Suppressor macrophage treated with lipopolysaccharide for 4 hours (primary cell): ENCODE measurements at places on chromosomes 2 and 18.

DNA sequence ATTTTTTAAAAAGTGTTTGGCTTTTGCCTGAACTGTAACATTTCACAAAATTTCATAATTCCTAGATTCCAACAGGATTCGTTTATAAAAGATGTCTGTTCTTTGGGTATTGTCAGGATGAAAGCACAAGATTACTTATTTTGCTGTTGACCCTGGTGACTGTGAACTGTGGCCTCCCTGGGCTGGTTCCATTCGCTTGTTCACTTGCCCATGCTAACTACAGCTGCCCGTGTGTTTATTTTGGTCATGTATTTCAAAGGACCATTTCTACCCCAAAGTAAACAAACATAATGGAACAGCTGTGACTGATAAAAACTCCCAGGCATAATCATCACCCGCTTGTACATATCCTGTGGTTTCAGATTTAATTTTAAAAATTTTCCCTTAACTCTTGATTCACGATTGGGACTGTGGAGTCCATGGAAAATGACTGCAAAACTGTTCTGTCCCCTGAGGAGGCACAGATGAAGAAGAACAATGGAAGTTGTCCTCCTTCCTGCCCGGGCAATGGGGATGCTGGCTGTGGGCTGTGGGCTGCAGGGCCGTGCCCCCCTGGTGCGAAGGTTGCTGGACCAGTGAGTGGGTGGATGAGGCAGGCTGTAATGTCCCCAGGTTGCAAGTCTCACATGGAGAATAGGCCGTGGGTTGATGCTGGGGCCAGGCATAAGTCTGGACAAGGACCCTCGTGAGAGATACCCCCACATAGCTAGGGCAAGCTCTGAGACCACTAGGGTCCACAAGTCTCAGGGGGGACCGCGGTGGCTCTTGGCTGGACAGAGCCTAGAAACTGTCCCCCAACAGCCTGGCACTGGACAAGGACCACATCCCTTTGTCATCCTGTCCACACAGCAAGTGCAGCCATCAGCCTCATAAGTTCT is 28.9 kb upstream of the HDAC4 start:
- DNase-seq, result no peak

- DNase-seq, result no peak
Observed at GRCh38 chr2:172745636-172746035, 10.0 kb downstream of the RAPGEF4 start.

DNA sequence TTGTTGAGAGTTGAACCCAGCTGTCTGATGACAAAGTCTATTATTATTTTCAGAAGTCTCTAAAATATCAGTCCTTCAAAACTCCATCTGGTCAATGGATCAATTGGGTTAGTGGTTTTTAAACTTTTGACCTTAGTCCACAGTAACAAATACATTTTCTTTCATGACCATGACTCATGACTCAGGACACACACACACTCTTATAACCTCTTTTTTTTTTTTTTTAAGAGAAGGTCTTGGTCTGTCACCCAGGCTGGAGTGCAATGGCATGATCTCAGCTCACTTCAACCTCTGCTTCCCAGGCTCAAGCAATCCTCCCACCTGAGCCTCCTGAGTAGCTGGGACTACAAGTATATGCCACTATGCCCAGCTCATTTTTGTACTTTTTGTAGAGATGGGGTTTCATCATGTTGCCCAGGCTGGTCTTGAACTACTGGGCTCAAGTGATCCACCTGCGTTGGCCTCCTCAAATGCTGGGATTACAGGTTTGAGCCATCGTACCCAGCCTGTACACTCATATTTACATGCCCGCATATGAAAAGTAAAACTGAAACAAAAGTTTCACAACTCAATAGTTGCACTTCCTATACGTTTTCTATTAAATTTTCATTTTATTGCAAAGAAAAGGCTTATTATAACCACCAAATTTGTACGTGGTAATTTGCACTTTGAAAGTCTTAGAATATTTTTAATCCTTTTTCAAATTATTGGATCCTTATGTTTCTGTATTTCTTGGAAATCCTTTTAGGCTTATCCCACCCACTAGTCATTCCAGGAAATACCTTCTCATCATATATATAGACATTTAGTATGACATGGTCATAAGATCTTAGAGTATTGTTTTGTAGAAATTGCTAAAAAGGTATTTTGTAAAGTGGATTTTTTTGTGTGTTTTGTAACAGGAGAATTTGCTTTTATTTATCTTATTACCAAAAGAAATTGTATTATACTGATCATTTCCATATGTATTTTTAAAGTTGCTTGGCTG is 199.0 kb downstream of the LPIN1 start:
- peak; percentile 75 for DNase-seq

DNA sequence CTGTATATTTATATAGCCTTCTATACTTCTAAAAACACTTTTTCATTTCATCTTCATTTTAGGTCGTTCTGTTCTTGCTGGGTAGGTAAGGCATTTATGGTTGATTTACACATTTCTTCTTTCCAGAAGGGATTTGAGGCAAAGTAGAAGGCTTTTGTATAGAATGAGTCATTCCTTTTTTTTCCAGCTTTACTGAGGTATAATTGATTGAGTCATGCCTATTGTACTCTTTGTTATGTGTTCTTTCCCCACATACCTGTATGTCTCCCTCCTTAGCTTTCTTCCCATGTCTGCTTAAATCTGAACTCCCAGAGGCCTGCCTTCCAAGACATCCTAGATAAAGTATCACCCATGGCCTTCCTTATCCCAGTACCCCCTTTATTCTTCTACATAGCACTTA is 4.8 kb upstream of the CDC42EP3 start:
- DNase-seq, result no peak

GRCh38 chr2:10179422-10179821 is 56.9 kb downstream of the RRM2 start:
- no peak for DNase-seq

- no peak for DNase-seq
Observed at GRCh38 chr2:185880396-185880795, 141.8 kb downstream of the FSIP2 start.

- DNase-seq, result no peak
Observed at GRCh38 chr18:54043484-54044251, 180.8 kb downstream of the MBD2 start.

- DNase-seq, result peak; percentile 26
Observed at GRCh38 chr2:46326231-46326980, 29.2 kb downstream of the EPAS1 start.

DNA sequence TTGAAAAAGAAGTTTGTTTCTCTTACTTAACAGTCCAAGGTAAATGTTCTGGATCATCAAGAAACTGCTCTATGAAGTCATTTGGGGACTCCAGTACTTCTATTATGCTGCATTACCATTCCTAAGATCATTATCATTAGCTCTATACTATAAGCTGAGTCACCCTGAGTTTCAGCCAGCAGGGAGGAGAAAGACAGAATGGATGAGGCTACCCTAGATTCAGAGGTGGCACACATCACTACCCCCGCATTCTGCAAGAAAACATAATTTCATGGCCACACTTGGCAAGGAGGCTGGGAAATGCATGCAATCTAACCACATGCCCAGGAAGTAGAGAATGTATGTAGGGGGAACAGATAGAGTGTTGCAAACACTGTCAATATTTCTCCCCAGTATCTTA is 16.6 kb upstream of the LNPK start:
- no peak for DNase-seq

DNA sequence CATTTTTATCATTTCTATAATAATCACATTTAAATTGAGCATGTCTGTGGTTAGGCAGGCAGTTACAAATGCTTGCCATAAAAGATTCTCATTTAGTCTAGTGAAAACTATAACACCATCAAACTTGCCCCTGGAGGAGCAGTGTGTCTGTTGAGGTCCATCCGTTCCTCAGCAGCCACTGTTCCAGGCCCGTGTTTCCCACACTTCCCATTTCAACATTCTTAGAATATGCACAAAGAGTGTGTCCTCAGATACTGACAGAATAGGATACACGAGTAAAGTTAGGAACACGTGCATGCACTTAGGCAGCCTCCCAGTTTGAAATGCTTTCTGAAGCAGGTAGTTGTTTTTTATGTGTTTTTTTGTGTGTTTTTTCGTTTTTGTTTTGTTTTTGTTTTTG is 39.9 kb downstream of the NCK2 start:
- no peak for DNase-seq

GRCh38 chr18:51082571-51083267 is 52.7 kb downstream of the SMAD4 start:
- DNase-seq, result no peak

DNA sequence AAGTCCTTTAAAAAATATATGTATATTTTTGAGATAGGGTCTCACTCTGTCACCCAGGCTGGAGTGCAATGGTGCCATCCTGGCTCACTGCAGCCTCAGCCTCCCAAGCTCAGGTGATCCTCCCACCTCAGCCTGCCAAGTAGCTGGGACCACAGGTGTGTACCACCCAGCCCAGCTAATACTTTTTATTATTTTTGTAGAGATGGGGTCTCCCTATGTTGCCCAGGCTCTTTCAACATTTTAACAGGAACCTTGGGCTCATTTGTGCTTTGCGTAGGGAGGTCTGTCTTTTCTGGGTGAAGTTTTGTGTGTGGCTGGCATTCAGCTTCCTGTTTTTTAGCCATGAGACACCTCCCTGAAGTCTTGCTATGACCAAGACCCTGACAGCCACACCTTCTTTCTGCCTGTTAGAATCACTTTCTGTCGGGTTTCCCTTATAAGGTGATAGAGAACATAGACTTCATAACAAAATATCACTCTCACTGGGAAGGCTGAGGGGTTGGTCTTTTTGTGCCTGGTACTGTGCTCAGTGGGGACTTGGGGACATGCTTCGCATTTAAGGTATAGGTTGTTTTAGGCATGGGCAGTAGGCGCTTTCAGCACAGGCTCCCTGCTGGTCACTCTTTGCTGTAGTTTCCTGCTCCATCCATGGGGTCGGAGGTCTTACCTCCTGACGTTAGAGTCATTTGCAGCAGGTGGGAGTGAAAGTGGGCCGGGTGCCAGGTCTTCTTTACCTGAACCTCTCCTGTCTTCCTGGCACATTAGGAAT is 3.4 kb downstream of the RAB31 start:
- peak; percentile 87 for DNase-seq

GRCh38 chr2:122652670-122653069 is 897.2 kb downstream of the TSN start:
- DNase-seq, result no peak
